Sciatic nerve (tissue), 2 donors: ENCODE measurements at places on chromosomes 2 and 18. TPM values are rescaled to one million over a fixed set of nuclear protein-coding genes. Genes with fewer than 3 reads are reported as not detected.
A peak's percentile ranks its signal among the peaks of the same experiment; 100 is the strongest.

RNF152 gene
- 13.3 TPM for total RNA-seq

LYPD6B gene
- total RNA-seq = not detected

TCF23 gene
- not detected for total RNA-seq

LMAN2L gene
- 19.3 TPM for total RNA-seq

MOCOS gene
- total RNA-seq = 6.4 TPM

MAP4K4 gene
- 140 TPM for total RNA-seq

PJVK gene
- total RNA-seq = 7.2 TPM

DNA sequence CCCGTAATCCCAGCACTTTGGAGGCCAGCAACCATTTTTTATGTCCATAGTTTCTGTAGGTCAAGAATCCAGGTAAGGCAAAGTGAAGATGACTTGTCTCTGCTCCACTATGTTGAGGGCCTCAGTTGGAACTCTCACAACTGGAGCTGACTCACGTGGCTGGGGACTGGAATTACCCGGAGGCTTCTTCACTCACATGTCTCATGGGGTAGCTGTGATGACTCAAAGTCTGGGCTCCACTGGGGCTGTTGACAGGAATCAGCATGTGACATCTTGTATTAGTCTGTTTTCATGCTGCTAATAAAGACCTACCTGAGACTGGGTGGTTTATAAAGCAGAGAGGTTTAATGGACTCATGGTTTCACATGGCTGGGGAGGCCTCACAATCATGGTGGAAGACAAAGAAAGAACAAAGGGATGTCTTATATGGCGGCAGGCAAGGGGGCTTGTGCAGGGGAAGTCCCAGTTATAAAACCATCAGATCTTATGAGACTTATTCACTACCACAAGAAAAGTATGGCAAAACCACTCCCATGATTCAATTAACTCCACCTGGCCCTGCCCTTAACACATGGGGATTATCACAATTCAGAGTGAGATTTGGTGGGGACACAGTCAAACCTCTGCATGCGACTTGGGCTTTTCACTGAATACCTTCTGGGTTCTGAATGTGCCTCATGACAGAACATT, 7.8 kb upstream of the PPP1R1C start:
- no peak for DNase-seq

- DNase-seq = no peak
Observed at GRCh38 chr18:54157646-54158385, 66.7 kb downstream of the MBD2 start.

DNA sequence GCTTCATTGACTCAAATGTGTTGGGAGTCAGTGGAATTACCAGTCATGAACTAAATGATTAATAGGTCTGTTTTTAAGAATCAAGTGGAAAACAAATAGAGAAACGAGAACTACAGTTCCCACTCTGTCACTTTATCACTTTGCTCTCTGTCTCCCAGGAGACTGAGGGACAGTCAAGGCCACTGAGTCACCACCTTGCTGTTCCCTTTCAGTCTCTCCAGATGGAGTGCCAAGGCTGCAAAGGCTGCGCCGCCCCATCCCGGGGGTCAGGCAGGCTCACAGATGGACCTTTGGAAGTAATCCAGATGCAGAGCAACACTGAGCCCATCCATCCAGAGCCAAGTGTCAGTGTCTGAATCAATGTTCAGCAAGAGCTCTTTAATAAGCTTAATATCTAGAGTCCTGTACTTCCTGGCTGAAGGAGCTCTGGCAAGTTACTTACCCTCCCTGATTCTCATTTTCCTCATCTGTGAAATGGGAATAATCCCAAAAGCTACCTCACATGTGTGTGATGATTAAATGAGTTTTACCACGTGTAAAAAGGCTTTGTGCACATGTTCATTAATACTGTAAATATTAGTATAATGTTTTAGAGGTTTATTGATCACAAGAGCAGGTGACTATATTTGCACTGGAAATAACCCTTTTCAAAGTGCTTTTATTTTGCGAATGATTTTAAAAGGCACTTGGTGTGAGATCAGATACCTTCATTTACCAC, 43.0 kb upstream of the EFEMP1 start:
- no peak for DNase-seq

- DNase-seq = no peak
Observed at GRCh38 chr18:44682201-44682870, 1.6 kb downstream of the SETBP1 start.

DNA sequence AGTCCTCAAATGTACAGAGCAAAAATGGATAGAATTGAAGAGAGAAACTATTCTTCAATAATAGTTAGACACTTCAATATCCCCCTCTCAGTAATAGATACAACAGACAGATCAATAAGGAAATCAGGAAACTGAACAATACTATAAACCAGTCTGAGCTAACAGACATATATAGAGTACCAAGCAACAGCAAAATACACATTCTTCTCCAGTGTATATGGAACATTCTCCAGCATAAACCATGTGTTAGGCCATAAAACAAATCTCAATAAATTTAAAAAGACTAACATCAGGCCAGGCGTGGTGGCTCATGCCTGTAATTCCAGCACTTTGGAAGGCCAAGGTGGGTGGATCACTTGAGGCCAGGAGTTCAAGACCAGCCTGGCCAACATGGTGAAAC, 43.7 kb upstream of the AMMECR1L start:
- no peak for DNase-seq

GRCh38 chr2:207459990-207460757, 69.6 kb upstream of the CREB1 start:
- no peak for DNase-seq

DNA sequence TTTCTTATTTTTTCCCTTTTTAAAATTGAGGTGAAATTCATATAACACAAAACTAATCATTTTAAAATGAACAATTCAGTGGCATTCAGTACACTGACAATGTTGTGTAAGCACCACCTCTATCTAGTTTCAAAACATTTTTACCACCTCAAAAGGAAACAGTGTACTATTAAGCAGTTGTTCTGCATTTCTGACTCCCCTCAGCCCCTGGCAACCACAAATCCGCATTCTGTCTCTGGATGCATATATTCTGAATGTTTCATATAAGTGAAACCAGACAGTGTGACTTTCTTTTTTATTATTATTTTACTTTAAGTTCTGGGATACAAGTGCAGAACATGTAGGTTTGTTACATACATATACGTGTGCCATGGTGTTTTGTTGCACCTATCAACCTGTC, 19.2 kb upstream of the TANK start:
- no peak for DNase-seq

GRCh38 chr2:204913854-204914464, 368.7 kb downstream of the PARD3B start:
- DNase-seq = peak; percentile 42

DNA sequence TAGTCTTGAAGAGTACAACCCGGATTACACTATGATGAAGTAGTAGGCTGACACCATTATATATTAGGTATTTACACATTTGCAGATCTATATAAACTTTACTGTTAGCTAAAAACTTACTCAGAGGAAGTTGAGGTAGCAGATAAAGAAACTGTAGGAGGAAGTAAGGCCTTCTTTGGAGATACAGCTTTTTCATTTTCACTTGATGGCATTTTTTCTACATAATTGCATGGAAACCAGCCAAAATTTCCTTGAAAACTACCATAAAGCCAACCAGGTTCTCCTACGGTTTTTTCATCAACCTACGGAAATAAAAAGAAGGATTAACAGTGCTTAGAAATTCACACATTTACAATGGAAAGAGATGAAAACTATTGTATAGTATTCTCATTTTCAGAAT, 86.6 kb downstream of the FAM228A start:
- no peak for DNase-seq

DNA sequence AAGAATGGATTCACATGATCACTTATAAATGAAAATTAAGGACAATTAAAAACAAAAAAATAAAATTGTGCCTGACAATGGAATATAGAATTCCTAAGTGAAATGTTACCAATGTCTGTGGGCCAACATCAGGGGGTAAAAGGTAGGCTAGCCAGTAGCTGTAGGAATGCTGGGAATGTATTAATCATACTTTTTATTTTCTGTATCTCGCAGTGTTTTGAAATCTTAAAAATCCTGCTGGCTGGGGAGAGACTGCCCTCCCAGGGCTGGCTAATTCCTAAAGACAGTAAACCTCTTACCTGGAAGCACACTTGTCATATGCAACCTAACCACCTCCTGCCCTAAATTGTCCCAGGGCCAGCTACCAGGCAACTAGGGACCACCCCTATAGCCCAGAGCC, 69.8 kb downstream of the REV1 start:
- no peak for DNase-seq

DNA sequence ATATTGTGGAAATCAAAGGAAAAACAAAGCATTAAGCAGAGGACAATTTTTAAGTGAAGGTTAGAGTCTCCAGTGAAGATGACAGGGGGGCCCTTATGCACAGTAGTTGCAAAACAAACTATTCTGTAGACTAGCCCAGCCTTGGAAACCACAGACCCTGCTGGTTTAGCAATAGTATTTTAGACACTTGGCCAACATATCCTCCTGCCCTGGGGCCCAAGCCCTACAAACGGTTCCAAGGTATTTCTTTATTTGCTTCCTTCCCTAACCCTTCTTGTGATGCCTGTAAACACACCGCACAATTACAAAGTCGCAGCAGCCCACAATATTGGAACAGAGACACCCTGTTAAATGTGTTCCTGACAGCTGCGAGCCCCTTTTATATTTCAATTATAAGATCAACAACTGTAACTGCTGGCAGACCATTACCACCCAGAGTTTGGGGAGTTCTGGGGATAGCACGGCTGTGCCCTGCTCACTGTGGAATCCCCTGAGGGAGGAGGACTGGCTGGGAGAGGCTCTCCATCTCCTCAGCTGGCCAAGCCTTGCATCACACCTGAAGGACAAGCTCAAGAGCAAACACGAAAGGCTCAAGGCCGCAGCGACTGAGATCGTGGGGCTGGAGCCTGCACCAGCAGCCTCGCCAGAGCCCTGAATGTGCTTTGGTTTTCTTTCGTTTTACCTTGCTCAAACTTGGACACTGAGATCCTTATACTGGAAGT, 282.2 kb upstream of the ATP5MC3 start:
- DNase-seq = no peak

GRCh38 chr2:208098267-208098666, 26.1 kb downstream of the CRYGD start:
- DNase-seq = no peak

- no peak for DNase-seq
Observed at GRCh38 chr18:44777457-44778192, 96.9 kb downstream of the SETBP1 start.

DNA sequence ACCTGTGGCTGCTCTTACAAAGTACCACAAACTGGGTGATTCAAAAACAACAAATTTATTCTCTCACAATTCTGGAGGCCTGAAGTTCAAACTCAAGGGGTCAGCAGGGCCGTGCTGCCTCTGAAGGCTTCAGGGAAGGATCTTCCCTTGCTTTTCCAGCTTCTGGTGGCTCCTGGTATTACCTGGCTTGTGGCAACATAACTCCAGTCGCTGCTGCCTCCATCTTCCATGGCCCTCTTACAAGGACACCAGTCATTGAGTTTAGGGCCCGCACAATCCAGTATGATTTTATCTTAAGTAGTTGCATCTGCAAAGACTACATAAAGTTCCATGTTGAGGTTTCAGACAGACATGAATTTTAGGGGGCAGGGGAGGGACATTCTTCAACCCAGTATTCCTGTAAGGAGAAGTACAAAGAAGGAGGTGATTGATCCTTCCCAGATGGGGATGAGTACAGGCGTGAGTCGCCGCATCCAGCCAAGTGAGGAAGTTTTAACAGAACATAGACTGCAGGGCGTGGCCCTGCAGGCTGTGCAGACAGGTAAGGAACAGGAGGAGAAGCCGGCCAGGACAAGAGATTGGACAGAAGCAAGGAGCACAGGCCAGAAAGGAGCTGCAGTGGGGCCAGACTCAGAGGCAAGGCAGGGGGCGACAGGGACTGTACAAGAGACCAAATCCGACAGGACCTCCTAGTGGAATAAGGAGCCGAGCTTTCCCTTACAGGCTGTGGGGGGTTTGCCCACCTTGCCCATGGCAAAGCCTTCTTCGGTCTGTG, 44.4 kb upstream of the BZW1 start:
- no peak for DNase-seq

DNA sequence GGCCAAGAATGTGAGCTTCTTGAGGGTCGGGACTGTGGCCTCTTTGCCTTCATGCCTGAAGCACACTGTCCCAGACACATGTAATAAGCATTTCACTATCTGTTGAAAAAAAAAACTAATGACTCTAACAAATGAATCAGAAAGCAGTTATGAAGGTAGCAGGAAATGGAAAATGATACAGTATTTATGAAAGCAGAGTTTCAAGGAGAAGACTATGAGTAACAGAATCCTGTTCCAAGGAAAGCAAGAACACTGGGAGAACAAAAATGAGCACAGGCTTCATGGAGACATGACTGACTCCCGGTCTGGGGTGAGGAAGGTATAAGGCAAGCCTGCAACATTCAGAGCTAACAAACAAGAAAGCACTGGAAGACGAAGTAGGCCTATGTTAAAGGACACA, 190.8 kb downstream of the RNF152 start:
- no peak for DNase-seq

- no peak for DNase-seq
Observed at GRCh38 chr2:38370664-38371063, 6.4 kb downstream of the ATL2 start.

DNA sequence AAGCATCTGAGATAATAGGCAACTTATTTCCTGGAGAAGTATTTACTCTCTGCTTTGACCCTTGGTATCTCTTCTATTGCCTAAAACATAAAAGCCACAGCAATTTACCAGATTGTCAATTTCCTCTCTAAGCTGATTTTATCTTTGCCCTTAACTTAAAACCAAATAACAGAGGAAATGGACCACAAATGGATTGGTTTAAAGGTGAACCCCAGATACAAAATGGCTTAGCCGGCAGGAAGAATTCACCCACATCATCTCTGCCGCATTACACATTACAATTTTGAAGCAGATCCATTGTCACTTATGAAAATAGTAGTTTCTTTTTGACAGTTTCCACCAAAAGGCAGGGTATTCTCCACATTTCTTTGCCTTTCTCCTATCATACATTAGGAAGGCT, 585.8 kb upstream of the CHAC2 start:
- DNase-seq = no peak

GRCh38 chr2:1503471-1504310, 90.4 kb downstream of the TPO start:
- DNase-seq = peak; percentile 44

DNA sequence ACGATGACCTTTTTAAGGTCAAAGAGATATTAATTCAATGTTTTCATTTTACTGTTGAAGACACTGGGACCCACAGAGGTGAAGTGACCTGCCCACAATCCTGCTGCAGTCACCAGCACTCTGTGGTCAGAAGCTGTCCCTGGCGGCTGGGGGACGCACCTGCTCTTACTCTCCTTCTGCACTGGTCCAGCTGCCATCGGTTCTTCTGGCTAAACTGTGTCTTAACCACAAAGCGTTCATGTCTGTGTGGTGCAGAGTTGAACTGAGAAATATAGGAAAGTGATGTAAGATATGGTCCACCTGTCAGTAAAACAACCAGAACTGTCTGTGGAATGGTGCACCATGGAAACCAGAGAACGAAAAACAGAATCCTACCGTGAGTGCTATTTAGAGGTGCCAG, 44.9 kb upstream of the SMIM21 start:
- DNase-seq = no peak
